Activated naive CD4-positive, alpha-beta T cell treated with anti-CD3 and anti-CD28 coated beads for 36 hours (primary cell): ENCODE measurements at places on chromosomes 5 and 9. TPM values are rescaled to one million over a fixed set of nuclear protein-coding genes. Genes with fewer than 3 reads are reported as not detected.
A peak's percentile ranks its signal among the peaks of the same experiment; 100 is the strongest.

GRCh38 chr5:4804691-4805360, 335.3 kb upstream of the ADAMTS16 start:
- H3K36me3 ChIP-seq, result no peaks in the 10 kb centered on the region
- H3K27ac ChIP-seq, result no peak overlapping the region
- H3K4me1 ChIP-seq, result no peaks in the 10 kb centered on the region
- H3K4me3 ChIP-seq, result no peak overlapping the region
- no peak for DNase-seq

DNA sequence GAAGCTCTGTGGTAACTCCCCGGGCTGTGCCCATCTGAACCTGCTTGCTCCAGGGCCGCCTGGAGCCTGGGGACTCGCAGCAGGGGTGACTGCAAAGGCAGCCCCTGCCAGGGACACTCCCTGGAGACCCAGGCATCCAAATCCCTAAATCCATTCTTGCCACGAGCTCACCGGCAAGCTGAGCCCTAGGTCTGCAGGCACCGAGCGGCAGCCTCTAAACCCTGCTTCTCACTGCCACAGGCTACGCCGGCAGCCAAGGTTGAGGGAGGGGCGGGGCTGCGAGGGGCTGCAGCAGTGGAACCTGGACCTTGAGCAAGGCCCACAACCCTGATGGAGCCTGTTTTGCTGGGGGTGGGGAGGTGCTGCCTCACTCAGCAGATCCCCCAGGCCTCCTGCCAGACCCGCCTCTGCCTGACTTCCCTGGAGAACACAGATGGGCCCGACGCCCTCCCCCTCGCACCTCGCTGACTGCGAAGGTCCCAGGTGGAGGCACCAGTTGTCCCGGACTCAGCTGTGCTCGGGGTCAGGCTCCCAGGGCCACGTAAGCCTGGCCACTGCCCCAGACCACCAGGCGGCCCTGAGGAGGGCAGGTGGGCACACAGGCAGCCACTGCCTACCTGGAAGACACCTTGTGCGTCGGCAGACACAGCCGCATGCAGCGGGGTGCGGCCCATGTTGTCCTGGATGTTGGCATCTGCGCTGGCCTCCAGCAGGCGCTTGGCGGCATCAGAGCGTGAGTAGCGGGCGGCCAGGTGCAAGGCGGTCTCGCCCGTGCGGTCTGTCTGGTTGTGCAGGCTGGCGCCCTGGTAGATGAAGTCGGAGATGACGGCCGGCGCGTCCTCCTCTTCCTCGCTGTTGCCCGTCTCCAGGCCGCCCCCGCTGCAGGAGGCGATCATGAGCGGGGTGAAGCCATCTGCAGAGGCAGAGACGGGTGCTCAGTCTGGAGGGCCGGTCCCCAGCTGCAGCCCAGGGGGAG, 17.4 kb upstream of the SEC16A start:
- H3K4me3 ChIP-seq, result no peak overlapping the region
- H3K4me1 ChIP-seq, result no peaks in the 10 kb centered on the region
- peaks cover 16% of the 10 kb centered on the region for H3K36me3 ChIP-seq
- H3K27ac ChIP-seq, result no peak overlapping the region
- no peaks in the 10 kb centered on the region for H3K27me3 ChIP-seq

DNA sequence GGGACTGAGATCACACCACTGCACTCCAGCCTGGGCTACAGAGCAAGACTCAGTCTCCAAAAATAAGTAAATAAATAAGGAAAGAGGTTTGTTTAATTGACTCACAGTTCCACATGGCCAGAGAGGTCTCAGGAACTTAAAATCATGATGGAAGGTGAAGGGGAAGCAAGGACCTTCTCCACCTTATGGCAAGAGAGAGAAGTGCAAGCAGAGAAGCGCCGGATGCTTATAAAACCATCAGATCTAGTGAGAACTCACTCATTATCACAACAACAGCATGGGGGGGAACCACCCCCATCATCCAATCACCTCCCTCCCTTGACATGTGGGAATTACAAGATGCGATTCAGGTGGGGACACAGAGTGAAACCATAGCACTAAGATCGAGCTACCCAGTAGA, 22.8 kb upstream of the RGMB start:
- no peaks in the 10 kb centered on the region for H3K27me3 ChIP-seq
- peak; percentile 11 for DNase-seq
- H3K4me3 ChIP-seq, result no peak overlapping the region
- H3K36me3 ChIP-seq, result peaks cover 1% of the 10 kb centered on the region
- no peaks in the 10 kb centered on the region for H3K4me1 ChIP-seq

GRCh38 chr9:98995971-98996504, 52.3 kb downstream of the COL15A1 start:
- no peak for DNase-seq
- peaks cover 17% of the 10 kb centered on the region for H3K4me1 ChIP-seq
- H3K4me3 ChIP-seq, result no peak overlapping the region
- H3K36me3 ChIP-seq, result no peaks in the 10 kb centered on the region
- H3K27me3 ChIP-seq, result peaks cover 4% of the 10 kb centered on the region

DNA sequence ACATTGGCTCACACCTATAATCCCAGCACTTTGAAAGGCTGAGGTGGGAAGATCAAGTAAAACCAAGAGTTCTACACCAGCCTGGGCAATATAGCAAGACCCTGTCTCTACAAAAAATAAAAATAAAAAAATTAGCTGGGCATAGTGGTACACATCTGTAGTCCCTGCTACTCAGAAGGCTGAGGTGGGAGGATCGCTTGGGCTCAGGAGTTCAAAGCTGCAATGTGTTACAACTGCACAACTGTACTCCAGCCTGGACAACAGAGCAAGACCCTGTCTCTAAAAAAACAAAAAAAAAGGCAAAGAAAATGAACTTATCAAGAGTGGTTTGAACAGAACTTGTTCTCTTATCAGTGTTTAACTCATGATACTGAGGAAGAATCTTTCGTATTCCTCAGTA, 29.3 kb downstream of the AP3B1 start:
- peaks cover 35% of the 10 kb centered on the region for H3K36me3 ChIP-seq
- H3K4me3 ChIP-seq, result no peak overlapping the region
- no peak overlapping the region for H3K27ac ChIP-seq
- DNase-seq, result no peak
- peaks cover 6% of the 10 kb centered on the region for H3K4me1 ChIP-seq

DNA sequence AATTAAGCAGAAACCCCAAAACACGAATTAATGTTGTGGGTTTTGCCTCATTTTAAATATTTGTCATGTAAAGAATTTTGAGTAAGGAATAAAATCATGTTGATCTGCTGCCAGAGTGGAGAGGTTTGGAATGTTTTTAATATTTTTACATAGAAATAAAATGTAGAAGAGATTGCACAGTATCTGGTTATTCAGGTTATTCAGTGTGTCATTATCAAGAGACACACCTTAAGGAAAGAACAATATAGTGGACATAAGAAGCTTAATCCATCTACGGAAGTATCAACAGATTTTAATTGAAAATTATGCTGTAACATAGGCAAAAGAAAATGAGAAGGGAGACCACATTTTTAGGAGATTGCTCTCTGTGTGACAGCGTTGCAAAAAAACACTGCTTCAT, 410.4 kb downstream of the MED10 start:
- no peak overlapping the region for H3K27ac ChIP-seq
- no peaks in the 10 kb centered on the region for H3K4me1 ChIP-seq
- H3K27me3 ChIP-seq, result peaks cover 4% of the 10 kb centered on the region
- H3K36me3 ChIP-seq, result no peaks in the 10 kb centered on the region
- DNase-seq, result no peak

Gene TAF1L
- 0.02 TPM for total RNA-seq

Gene MYOZ3
- 0.49 TPM for total RNA-seq

Gene SLC4A9
- total RNA-seq, result 0.07 TPM

Gene IFNB1
- total RNA-seq, result 0.57 TPM
